ENCODE measurements at places on chromosomes 5 and 9.

DNA sequence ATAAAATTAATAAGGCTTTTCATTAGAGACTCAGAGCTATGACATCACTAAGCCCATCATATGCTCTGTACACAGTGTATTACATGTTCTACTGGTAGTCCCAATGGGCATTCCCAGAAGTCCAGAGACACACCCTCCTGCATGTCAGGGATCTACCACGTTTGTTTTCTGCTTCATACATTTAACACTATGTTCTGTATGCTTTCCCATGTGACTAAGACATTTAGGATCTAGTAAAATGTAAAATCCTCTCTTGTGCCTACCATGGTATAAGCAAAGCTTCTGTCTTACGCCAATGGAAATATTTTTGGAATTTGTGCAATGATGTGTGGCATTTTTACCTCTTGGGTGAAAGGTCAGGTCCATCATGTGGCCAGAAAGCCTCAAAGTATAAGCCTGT, 192.4 kb downstream of the ADAMTSL1 start:
- DNase-seq = no peak

GRCh38 chr5:14716755-14717752, 52.5 kb downstream of the OTULIN start:
- DNase-seq = no peak

- DNase-seq = no peak
These were observed 898 bp downstream of the STC2 start for GRCh38 chr5:173327084-173327947.

GRCh38 chr5:136067422-136067821, 38.6 kb downstream of the TGFBI start:
- no peak for DNase-seq

- no peak for DNase-seq
These were observed 70.4 kb upstream of the DAB2 start for GRCh38 chr5:39495227-39495626.

- DNase-seq = no peak
These were observed 26.8 kb downstream of the ASS1 start for GRCh38 chr9:130471411-130472183.

DNA sequence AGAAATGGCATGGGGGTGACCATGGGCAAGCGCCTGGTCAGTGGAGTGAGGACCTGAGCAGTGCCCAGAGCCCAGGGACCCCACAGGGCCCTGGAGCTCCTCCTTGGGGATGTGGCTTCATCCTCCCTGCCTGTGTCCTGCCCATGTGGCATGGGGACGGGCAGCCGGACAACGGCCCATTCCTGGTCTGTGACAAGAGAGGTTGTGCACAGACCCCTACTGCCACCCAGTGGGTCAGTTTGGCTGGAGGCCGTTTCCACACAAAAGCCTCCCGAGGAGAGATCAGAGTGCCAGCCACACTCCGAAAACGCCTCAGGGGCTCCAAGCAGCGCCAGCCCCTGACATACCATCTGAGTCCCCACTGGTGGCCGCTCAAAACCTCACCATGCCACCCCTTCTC, 19.8 kb downstream of the SLC6A18 start:
- DNase-seq = no peak

GRCh38 chr5:11596657-11597071, 307.6 kb downstream of the CTNND2 start:
- DNase-seq = no peak

GRCh38 chr9:78235256-78235761, 566 bp upstream of the CEP78 start:
- no peak for DNase-seq

GRCh38 chr9:19247420-19247819, 16.9 kb downstream of the DENND4C start:
- DNase-seq = no peak

DNA sequence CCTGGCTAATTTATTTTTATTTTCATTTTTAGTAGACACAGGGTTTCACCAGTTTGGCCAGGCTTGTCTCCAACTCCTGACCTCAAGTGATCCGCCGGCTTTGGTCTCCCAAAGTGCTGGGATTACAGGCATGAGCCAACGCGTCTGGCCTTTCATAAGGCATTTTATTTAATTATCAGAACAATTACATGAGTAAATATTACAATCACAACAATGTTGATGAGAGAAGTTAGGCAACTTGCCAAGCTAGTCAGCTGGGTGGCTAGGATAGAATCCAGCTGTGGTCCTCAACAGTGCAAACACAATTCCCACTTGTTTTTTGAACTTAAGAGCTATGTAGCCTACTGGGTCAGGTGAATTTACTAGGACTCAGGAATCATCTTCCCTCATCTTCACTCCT, 22.0 kb downstream of the C9orf57 start:
- DNase-seq = no peak

- no peak for DNase-seq
These were observed 107.9 kb downstream of the RXRA start for GRCh38 chr9:134433909-134434882.

- no peak for DNase-seq
These were observed 227.0 kb downstream of the ELAVL2 start for GRCh38 chr9:23598994-23599393.

DNA sequence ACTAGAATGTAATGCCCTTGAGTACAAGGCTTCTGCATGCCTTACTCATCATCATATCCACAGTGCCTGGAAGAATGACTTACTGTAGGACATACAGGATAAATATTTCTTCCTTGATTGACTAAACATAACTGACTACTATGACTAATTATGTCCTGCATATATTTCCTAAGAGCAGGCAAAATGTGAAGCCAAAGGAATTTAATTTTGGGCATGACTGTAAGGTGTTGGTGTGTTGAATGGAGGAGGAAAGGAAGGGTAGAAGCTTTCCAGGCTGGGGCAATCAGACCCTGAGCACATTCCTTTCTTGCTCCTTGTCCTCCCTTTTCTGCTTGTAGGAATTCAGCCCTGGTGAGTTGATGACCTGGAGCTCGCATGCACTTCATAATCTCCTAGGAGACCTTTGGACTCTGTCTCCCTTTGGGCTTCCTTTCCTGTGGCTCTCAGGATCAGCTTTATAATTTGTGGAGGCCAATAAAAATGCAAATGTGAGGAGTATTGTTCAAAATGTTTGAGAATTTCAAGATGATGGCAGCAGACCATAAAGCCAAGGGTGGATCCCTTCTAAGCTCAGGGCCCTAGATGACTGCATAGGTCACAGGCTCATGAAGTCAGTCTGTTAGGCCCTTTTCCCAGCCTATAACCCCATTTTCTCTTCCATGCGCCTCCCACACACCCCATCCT, 174.0 kb downstream of the HMHB1 start:
- DNase-seq = no peak

DNA sequence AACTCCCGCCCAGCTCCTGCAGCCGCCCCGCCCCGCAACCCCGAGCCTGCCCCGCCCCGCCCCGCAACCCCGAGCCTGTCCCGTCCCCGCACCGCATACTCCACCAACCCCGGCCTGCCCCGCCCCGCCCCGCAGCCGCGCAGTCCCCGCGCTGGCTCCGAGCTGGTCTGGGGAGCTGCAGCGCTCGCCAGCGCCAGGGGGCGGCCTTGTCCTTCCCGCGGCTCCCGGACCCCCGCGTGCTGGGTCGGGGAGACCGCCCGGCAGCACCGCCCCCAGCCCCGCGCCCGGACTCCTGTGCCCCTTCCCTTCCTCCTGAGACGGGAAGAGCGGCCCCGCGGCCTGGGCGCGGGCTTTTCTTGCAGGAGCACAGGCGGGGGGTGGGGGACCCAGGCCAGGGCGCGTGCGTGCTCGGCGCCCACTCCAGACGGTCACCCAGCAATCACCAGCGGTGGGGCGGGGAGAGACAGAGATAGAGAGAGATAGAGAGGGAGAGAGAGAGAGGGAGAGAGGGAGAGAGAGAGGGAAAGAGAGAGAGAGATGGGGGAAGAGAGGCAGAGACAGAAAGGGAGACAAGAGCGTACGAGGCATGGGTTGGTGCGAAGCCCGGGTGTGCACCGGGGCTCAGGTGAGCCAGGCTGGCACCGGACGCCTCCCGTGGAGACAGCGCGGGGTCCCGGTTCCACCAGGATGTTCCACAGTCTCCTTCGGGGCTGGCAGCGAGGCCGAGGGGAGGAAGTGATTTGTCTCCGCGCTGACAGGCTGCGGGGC, 14.7 kb upstream of the TMEM250 start:
- DNase-seq = peak; percentile 28

- DNase-seq = no peak
These were observed 566.4 kb downstream of the DNAH5 start for GRCh38 chr5:13378091-13378490.

GRCh38 chr5:165579911-165580310, 2074.5 kb downstream of the MAT2B start:
- DNase-seq = no peak

DNA sequence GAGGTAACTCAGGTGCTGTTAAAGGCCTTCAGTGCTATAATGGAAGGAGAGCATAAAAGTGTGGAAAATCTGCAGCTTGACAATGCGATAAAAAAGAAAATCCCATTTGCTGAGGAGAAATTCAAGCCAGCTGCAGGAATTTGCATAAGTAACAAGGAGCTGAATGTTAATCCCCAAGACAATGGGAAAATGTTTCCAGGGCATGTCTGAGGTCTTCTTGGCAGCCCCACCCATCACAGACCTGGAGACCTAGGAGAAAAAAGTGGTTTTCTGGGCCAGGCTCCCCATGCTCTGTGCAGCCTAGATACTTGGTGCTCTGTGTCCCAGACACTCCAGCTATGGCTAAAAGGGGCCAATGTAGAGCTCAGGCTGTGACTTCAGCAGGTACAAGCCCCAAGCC, 1159.6 kb downstream of the CDH18 start:
- DNase-seq = no peak

DNA sequence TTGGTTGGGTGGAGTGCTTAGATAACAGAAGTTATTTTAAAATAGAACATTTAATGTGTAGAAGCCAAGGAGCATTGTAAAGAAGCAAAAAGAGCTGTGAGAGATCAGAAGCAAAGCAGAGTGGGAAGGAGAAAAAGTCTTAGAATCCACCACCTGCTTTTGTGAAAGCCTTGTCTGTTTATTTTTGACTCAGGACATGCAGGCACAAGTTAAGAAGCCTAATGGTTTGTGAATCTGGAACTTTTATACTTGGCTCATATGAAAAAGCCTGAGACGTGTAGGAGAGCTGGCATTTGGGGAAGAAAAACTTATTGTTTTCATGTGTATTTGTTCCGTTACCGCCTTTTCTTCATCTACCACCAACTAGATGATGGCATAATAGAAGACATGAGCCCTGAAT, 38.5 kb upstream of the ITGA2 start:
- no peak for DNase-seq

GRCh38 chr9:137951597-137952490, 74.3 kb downstream of the CACNA1B start:
- no peak for DNase-seq

DNA sequence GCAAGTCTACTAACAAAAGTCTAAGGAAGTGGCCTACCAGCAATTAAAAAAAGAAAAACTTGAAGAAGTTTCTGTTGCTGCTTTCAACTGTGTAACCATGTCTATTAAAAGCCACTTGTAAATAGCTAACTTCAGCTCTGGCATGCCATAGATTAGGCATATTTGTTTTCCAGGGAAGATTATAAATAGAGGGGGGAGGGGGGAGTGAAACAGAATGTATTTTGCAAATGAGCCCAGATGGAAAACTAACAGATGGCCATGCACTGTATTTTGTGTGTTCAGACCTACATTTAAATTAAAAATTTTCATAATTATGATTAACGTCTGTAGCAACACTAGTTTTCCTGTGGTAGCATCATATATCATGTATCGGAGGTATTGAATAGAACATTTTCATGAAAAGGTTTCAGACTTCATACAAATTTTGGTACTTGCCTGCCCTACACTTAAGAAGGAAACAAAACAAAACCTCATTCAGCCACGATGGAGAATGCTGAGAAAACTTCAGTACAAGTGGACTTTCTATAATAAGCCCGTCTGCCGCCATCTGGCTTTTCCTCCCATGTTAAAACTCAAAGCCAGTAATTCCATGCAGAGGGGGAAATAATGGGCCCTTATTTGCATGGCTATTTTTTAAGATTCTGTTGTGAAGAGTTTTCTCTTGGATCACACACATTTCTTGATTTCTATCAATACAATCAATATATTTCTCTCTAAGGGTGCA, 220.4 kb upstream of the SMARCA2 start:
- no peak for DNase-seq

GRCh38 chr9:93315960-93316359, 132.0 kb downstream of the WNK2 start:
- DNase-seq = no peak

DNA sequence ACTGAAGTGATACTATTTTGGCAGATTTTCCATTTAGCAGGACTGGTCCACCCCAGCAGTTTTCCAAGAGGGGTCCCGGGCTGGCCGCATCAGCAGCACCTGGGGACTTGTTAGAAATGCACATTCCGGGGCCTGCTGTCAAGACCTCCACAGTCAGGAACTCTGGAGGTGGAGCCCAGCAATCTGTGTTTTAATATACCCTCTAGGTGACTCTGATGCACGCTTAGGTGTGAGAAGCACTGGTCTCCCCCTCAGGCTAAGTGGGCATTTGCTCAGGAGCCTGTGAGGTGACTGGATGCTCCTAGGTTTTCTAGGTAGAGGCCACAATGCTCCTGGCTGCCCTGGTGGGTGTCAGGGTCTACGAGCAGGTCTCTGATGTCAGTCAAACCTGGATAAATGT, 81.7 kb downstream of the DCP2 start:
- DNase-seq = no peak

DNA sequence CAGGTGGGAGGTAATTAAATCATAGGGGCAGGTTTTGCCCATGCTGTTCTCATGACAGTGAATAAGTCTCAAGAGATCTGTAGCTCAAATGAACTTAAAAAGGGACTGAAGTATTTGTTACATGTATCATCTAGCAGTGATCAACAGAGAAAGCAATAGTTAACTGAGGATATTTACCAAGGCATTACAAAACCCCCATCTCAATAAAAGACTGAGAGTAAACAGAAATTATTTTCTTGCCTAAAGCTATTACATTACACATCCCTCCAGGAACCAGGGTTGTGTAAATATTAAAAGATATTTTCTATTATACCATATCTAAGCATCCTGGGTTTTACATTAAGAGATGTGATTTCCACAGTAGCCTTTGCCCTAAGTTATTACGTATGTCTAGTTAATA, 169.9 kb downstream of the CTNND2 start:
- DNase-seq = no peak

GRCh38 chr5:124061663-124062062, 549.7 kb downstream of the CSNK1G3 start:
- no peak for DNase-seq

- DNase-seq = no peak
These were observed 218.6 kb upstream of the RASEF start for GRCh38 chr9:83281306-83282255.

GRCh38 chr9:19074229-19074628, 25.0 kb downstream of the RRAGA start:
- DNase-seq = no peak
